Thyroid gland (tissue), 4 donors: ENCODE measurements at places on chromosomes 7 and 10. TPM values are rescaled to one million over a fixed set of nuclear protein-coding genes. Genes with fewer than 3 reads are reported as not detected.

The SKIDA1 gene
- total RNA-seq, result 3.1 TPM

DNA sequence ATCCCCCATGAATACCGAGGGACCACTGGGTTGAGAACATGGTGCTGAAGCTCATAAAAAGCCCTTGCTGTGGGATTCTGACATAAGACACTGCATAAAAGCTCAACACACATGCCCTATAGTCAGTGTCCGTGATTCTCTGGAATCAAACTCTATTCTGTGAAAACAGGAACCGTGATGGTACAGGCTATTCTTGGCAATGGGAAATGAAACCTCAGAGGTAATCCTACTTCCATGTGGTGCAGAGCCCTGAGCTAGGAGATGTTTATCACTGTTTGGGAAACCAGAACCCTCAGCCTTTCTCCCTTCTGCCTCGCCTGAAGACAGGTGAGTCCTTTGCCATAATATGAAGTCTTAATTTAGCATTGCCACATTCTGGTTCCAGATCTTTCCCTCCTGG lies 80.8 kb upstream of the PRSS1 start:
- DNase-seq, result no peak

- no peak for DNase-seq
Observed at GRCh38 chr7:2214636-2215035, 18.1 kb downstream of the MAD1L1 start.

The ATOH7 gene
- total RNA-seq, result not detected

DNA sequence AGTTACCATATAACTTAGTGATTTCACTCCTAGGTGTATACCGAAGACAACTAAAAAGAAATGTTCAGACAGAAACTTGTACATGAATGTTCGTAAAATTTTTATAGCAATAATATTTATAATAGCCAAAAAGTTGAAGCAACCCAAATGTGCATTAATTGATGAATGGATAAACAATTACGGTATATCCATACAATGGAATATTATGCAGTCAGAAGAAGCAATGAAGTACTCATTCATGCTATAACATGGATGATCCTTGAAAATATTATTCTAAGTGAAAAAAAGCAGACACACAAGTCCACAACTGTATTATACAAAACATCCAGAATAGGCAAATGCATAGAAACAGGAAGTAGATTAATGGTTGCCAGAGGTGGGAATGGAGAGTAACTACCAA lies 183.9 kb downstream of the RNLS start:
- no peak for DNase-seq

DNA sequence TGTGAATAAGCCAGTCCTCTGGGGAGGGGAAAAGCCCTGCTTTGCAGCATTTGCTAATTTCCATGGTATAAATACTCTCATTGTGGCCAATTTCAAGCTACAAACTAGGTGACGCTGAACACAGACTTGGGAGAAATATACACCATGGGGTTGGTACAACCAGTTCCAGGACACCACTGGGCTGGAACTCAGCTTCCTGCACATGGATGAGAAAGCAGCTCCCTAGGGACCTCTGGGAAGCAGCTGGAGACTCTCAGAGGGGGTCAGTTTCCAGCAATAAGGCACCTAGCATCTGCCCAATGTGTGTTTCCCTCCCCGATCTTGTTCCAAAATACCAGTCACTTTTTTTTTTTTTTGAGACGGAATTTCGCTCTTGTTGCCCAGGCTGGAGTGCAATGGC lies 56.8 kb upstream of the WDR11 start:
- DNase-seq, result no peak

- no peak for DNase-seq
Observed at GRCh38 chr7:80153446-80153845, 18.8 kb downstream of the GNAI1 start.

- no peak for DNase-seq
Observed at GRCh38 chr7:155131090-155131489, 61.0 kb downstream of the HTR5A start.
